ENCODE measurements at places on chromosomes 5 and 9.

DNA sequence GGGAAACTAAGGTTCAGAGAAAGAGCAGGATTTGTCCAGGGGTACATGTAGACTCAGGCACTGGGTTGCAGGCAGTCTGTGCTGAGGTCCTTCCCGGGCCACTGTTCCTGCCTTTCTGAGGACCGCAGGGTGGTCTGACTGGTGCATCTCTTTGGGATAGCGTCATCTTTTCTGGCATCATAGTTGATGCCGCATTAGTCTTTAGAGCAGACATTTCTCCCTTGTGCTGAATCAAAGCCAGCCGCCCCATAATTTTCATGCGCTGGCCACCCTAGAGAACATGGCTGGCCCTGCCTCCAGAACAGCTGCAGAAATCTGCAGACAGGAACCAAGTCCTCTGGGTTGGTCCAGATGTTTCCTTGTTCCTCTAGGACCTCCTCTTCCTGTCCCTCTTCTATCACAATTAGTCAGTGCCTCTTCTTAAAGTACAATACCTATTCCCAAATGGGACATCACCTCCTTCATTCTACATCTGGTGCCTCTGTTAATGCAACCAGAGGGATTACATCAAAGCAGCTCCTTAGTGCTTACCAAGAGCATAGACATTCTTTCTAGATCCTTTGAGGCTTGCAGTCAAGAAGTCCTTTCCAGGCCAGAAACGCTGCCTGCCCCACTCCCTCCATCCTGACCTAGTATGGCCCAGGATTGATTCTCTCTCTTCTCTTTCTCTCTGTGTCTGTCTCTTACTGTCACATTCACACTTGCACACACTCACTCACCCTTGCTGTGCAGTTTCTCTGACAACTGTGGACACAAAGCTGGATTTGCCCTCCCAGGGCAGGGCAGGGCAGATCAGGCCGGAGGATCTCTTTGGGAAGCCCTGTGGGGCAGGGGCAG, 42.0 kb upstream of the ORM1 start:
- peak; percentile 21 for DNase-seq

DNA sequence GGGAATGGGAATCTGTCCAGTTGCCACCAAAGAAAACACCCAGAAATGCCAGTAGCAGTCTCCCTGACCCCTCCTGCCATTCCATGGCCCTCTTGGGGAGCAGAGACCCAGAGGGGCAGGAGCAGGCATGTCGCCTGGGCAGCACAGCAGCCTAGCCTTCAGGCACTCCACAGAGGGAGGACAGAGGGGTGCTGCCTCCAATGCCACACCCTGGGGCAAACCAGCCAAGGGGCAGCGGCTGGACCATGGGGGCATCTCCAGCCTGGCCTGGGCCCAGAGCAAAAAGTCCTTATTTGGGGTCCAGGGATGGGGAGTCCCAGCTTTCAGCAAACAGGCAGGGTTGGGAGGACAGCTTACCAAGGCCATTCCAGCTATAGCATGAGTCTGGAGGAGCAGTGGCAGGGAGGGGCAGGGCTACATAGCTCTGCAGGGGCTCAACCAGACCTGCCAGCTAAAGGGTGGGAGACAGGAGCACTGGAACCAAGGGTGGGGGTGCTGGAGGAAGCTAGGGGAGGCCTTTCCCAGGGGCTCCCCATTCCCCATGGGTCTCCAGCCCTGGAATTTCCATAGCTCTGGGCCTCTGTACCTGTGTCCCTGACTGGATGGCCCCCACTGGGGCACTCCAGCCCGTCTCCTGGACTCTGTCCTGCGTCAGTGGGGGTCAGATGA, 6.7 kb downstream of the BRD3 start:
- peak; percentile 45 for DNase-seq

- DNase-seq = peak; percentile 64
Observed at GRCh38 chr9:27408482-27408881, 111.5 kb upstream of the EQTN start.

GRCh38 chr9:6007058-6007769, 8.2 kb downstream of the RANBP6 start:
- peak; percentile 97 for DNase-seq

- DNase-seq = no peak
Observed at GRCh38 chr9:86892576-86892975, 54.7 kb downstream of the GAS1 start.

GRCh38 chr5:73890569-73890968, 264.6 kb downstream of the ARHGEF28 start:
- no peak for DNase-seq

DNA sequence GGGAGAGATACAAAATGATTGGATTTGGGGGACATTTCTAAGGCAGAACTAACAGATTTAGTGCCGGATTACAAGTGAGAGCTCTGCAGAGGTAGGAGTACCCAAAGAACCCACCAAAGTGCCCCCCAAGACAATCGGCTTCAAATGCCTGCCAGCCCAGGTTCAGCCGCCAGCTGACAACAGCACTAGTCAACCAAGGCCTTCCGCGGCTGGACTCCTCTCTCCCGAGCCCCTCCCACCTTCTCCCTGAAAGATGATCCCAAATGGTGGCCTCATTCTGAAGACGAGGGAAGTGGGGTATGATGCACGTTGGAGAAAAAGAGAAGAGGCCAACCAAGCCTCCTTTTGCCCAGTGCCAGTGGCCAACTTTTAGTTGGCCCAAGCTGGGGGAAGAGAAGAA, 210.4 kb upstream of the SLC30A5 start:
- DNase-seq = no peak

- no peak for DNase-seq
Observed at GRCh38 chr5:153792305-153792704, 246.4 kb downstream of the FAM114A2 start.

GRCh38 chr9:110106661-110107060, 101.3 kb downstream of the C9orf152 start:
- peak; percentile 71 for DNase-seq
